ENCODE measurements at places on chromosomes 7 and 10.

- no peak overlapping the region for H3K27ac ChIP-seq
- no peak overlapping the region for H3K4me3 ChIP-seq
- H3K4me1 ChIP-seq: no peaks in the 10 kb centered on the region
Measured at GRCh38 chr10:60358282-60358681, 31.4 kb downstream of the ANK3 start.

DNA sequence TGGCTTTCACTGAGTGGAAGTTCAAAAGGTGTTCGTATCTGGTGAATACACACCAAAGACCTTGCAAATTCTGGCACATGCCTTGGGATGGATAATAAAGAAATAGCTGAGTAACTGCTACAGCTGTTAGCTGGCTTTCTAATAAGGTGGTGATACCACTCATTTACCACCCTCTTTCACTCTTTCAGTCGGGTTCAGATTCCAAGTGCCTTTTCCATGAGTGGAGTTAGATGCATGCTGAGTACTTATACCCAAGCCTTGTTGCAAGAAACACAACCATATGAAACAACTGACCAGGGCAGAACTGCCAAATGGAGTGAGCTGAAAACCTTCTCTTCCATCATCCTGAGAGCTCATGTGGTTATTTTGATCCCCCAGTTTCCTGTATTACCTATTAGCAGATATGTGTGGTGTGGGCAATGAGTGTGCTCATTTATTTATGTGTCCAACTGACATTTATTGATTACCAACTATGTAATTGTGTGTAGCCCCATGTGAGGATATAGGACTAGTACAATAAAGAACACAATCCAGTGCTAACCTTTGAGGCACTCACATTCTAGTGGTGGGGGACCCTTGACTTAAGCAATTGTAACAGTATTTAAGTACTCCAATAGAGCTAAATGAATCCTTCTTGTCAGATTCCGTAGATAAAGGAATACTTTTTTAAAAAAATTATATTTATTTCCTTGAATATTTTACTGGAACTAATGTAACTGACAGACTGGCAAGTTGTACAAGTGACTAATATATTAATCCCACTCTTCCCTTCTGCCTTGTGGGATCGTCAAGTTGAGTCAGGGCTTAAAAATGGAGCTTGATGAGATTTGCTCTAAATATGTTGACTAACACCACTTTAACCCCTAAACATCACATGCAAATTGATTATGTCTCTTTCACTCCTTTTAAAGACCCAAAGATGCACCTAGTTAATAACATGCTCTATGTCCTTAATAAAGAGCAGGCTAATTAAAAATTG lies 124.7 kb downstream of the ARID5B start:
- DNase-seq: no peak
- H3K36me3 ChIP-seq: peaks cover 9% of the 10 kb centered on the region
- no peak overlapping the region for H3K27ac ChIP-seq
- H3K27me3 ChIP-seq: no peaks in the 10 kb centered on the region
- no peak overlapping the region for H3K4me3 ChIP-seq

DNA sequence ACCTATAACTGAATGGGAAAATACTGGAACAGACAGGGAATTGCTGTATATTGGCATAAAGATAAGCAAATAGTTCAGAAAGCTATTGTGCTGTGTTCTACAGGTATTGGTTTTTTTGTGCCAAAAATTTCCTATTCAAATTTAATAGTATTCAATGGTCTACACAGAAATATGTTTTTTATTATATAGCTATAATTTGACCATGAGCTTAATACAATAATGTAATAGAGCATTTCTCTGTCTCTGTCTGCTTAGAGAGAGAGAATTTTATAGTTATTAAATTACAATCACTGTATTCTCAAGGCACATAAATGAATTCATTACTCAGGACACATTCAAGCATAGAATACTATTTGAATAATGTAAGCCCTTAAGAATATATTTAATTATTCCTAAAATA lies 62.3 kb upstream of the FZD8 start:
- H3K36me3 ChIP-seq: no peaks in the 10 kb centered on the region
- no peak for DNase-seq
- no peak overlapping the region for H3K27ac ChIP-seq
- no peaks in the 10 kb centered on the region for H3K4me1 ChIP-seq

DNA sequence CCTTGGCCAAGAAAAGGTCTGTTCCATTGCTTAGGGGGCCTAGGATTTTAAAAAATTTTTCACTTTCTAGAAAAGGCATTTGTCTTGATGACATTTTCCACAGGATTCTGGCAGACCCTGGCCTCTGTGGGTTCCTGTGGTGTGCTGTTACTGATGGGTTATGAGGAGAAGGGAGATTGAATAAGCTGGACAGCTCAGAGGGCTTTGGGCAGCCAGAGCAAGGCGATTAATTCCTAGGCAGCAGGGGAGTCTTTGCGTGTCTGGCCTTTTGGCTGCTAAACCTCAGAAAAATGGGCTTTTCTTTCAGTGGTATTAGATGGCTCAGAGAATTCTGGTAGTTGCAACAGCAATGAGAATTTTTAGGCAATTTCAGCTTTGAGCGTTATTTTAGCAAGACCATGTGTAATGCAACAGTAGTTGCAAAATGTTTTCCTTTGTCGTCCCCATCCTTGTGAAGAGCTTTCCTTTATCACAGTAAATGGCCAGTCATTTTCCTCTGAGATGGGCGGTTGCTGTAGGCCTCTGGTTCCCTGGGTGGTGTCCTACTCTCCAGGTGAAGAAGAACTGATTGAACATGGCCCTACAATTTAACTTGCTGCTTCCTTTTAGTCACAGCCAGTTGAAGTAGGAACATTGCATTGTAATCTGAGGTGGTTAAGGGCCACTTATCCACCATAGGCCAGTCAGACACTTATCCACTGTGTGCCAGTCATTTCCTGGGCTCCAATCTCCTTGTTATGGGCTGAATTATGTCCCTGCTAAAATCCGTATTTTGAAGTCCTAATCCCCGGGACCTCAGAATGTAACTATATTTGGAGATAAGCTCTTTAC lies 43.2 kb downstream of the SH2D4B start:
- H3K4me1 ChIP-seq: no peaks in the 10 kb centered on the region
- H3K27ac ChIP-seq: no peak overlapping the region
- no peaks in the 10 kb centered on the region for H3K36me3 ChIP-seq
- no peak overlapping the region for H3K4me3 ChIP-seq
- DNase-seq: no peak

GRCh38 chr10:6128591-6129251 lies 39.9 kb downstream of the RBM17 start:
- H3K27me3 ChIP-seq: no peaks in the 10 kb centered on the region
- DNase-seq: no peak
- peaks cover 9% of the 10 kb centered on the region for H3K4me1 ChIP-seq

- no peak overlapping the region for H3K4me3 ChIP-seq
- no peak for DNase-seq
- peaks cover 4% of the 10 kb centered on the region for H3K4me1 ChIP-seq
- H3K27ac ChIP-seq: no peak overlapping the region
- no peaks in the 10 kb centered on the region for H3K27me3 ChIP-seq
Measured at GRCh38 chr7:112880818-112881418, 90.7 kb upstream of the TMEM168 start.

GRCh38 chr7:83608716-83609115 lies 40.2 kb downstream of the SEMA3E start:
- H3K36me3 ChIP-seq: no peaks in the 10 kb centered on the region
- H3K27ac ChIP-seq: no peak overlapping the region
- H3K4me1 ChIP-seq: no peaks in the 10 kb centered on the region
- no peak overlapping the region for H3K4me3 ChIP-seq

DNA sequence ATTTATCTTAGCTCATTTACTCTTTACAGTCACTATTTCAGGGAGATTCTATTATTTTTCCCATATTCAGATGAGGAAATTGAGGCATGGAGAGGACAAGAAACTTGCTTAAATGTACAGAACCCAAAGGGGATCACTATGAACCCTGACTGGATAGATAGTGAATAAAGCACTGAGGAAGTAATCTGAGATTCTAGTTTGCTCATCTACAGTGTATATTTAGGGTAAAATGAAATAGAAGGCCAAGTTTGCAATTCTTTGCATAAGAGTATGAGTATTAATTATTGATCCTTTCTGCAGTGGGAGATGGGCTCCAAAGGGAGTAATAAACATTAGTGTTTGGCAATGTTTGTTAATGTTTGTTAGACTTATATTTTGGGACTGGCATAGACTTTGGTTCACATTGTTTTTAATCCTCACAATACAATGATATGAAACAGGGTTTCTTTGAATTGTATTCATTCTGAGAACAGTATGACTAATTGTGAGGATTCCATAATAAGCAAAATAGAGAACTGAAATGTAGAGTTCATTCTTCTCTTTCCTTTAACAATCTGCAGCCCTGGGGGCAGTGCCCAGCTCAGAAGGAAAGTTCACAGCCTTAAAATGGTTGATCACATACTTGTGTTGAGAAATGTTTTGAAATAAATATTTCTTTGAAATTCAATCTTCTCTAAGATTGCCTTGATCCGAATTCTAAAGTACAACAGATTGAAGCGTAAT lies 131.0 kb upstream of the ZNF804B start:
- no peaks in the 10 kb centered on the region for H3K36me3 ChIP-seq
- no peaks in the 10 kb centered on the region for H3K4me1 ChIP-seq
- no peak for DNase-seq

DNA sequence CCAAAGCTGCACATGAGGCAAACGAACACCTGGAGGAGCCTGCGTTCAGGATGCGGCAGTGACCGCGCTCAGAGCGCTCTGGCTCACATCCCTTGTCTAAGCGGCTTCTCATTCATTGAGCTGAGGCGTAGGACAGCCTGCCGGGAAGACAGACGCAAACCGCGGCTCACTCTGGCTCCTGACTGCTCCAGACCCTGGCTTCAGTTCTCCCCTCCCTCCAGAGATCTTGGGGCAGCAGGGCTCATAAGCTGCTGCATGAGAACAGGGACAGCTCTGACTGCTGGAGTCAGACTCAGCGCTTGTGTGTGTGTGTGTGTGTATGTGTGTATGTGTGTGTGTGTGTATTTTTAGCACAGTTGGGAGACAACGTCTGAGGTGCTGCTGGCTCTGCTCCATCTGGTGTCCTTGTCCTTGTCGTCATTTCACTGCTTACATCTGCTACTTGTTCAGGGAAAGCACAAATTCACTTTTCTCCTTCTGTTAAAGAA lies 15.8 kb upstream of the LYZL2 start:
- H3K27ac ChIP-seq: no peak overlapping the region
- DNase-seq: no peak
- H3K27me3 ChIP-seq: peaks cover 79% of the 10 kb centered on the region
- H3K4me1 ChIP-seq: peaks cover 7% of the 10 kb centered on the region
- peaks cover 3% of the 10 kb centered on the region for H3K36me3 ChIP-seq
- no peak overlapping the region for H3K4me3 ChIP-seq

DNA sequence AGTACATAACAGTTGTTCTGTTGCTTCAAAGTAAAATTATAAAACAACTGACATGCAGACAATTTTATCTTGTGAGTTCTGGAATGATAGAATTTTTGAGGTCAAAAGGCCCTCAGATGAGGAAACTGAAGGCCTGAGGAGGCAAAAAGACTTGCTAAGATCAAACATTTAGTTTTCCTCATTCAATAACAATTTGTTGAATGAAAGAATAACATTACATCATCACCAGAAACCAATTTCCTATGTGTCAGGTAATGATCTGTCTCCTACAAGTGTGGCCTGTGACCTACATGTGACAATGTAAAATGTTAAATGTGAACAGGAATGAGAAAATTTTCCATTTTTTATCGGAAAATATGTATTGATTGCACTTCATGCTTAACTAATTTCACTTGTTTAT lies 16.6 kb upstream of the ASB4 start:
- H3K27ac ChIP-seq: no peak overlapping the region
- no peaks in the 10 kb centered on the region for H3K27me3 ChIP-seq
- peaks cover 1% of the 10 kb centered on the region for H3K4me1 ChIP-seq
- no peak overlapping the region for H3K4me3 ChIP-seq
- DNase-seq: no peak

- H3K4me3 ChIP-seq: peak overlapping the region; percentile 83
- peaks cover 25% of the 10 kb centered on the region for H3K36me3 ChIP-seq
- no peaks in the 10 kb centered on the region for H3K27me3 ChIP-seq
Measured at GRCh38 chr10:101031796-101032636, 982 bp downstream of the SFXN3 start.

DNA sequence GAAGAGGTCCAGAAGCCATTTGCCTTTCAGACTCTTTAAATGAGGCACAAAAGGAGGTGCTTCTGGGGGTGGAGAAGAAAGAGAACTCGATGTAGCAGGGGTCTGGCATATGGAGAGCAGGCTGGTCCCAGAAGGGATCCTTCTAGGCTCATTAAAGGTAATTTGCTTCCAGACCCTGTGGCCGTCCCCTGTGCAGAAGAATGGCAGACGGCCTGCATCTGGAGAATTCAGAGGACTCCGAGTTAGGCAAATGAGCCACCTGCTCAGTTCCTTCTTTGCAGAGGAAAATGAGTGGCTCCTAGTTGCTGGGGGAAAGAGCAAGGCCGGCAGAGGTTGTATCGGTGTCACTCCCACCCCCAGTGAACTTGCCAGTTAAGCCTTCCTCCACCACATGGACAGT lies 73.8 kb upstream of the FAM180A start:
- no peaks in the 10 kb centered on the region for H3K36me3 ChIP-seq
- peaks cover 16% of the 10 kb centered on the region for H3K27me3 ChIP-seq
- DNase-seq: no peak

GRCh38 chr10:60155099-60155877 lies 234.4 kb downstream of the ANK3 start:
- H3K27ac ChIP-seq: no peak overlapping the region
- no peaks in the 10 kb centered on the region for H3K4me1 ChIP-seq
- DNase-seq: no peak
- no peak overlapping the region for H3K4me3 ChIP-seq
- H3K36me3 ChIP-seq: peaks cover 5% of the 10 kb centered on the region

GRCh38 chr10:72274730-72275350 lies 1.1 kb downstream of the DDIT4 start:
- H3K27me3 ChIP-seq: no peaks in the 10 kb centered on the region
- peak overlapping the region; percentile 98 for H3K27ac ChIP-seq
- H3K4me3 ChIP-seq: peak overlapping the region; percentile 99
- peak; percentile 68 for DNase-seq

- no peaks in the 10 kb centered on the region for H3K4me1 ChIP-seq
- H3K36me3 ChIP-seq: peaks cover under 1% of the 10 kb centered on the region
- no peaks in the 10 kb centered on the region for H3K27me3 ChIP-seq
- no peak overlapping the region for H3K4me3 ChIP-seq
Measured at GRCh38 chr10:128608791-128609190, 482.6 kb upstream of the MKI67 start.

GRCh38 chr10:110335314-110336064 lies 30.8 kb upstream of the SMNDC1 start:
- no peaks in the 10 kb centered on the region for H3K27me3 ChIP-seq
- H3K4me1 ChIP-seq: peaks cover 2% of the 10 kb centered on the region
- no peak for DNase-seq
- no peaks in the 10 kb centered on the region for H3K36me3 ChIP-seq
- H3K4me3 ChIP-seq: no peak overlapping the region

- no peak for DNase-seq
- H3K4me3 ChIP-seq: no peak overlapping the region
- no peaks in the 10 kb centered on the region for H3K36me3 ChIP-seq
- no peak overlapping the region for H3K27ac ChIP-seq
- peaks cover 3% of the 10 kb centered on the region for H3K4me1 ChIP-seq
- H3K27me3 ChIP-seq: peaks cover 42% of the 10 kb centered on the region
Measured at GRCh38 chr7:29875741-29876140, 69.4 kb downstream of the WIPF3 start.

Data from effector memory CD8-positive, alpha-beta T cell (primary cell).